ENCODE measurements at places on chromosomes 6 and 20.

DNA sequence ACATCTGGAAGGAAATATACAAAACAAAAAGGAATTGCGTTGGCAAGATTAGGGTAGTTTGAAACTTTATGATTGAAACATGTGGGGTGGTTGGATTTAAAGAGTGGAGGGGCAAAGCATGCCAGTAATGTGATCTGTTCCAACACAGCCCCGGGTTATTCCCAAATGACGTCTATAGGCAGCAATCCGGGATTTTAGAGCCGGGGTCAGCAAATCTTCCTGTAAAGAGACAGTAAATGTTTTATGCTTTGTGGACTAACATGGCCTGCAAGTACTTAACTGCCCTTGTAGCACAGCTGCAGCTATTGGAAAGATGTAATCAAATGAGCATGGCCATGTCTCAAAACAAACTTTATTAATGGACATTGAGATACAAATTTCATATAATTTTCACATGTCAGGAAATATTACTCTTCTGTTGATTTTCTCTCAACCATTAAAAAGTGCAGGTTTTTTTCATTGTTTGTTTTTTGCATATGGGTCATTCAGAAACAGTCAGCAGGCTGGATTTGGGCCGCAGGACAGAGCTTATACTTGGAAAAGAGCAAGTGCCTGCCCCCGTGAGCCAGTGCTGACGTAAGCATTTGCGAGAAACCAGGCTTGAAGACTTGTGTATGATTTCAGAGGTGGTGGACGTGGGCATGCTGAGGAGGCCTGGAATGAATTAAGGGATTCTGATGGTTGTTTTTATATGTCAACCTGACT, 136.5 kb downstream of the DOK5 start:
- DNase-seq, result no peak

GRCh38 chr6:31121131-31121790, 1.0 kb upstream of the CDSN start:
- no peak for DNase-seq

GRCh38 chr20:39800111-39800510, 838.0 kb downstream of the DHX35 start:
- no peak for DNase-seq

- DNase-seq, result no peak
Measured at GRCh38 chr20:19049514-19049913, 162.9 kb upstream of the SLC24A3 start.

DNA sequence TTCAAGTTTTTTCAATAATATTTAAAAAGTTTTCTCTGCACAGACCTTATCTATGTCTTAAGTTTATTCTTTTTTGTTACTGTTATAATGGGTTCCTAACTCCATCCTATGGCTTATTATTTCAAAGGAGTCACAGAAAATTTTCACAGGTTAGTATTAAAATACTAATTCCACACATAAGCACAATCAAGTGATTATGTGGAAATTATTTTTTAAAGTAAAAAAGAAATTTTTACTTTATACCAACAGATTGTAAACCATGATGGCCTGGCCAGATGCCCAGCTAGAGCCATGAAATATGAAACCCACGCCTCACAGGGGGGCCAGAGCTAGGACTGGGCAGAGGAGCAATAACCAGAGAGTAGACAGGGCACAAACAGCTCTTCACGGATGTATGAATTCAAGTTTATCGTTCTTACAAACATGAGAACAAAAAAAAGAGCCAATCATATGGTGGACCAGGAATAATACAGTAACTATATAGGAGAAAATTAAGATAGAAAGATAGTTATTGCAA, 34.0 kb downstream of the NUDT3 start:
- DNase-seq, result no peak

GRCh38 chr6:44034391-44034861, 92.8 kb downstream of the MRPL14 start:
- no peak for DNase-seq

DNA sequence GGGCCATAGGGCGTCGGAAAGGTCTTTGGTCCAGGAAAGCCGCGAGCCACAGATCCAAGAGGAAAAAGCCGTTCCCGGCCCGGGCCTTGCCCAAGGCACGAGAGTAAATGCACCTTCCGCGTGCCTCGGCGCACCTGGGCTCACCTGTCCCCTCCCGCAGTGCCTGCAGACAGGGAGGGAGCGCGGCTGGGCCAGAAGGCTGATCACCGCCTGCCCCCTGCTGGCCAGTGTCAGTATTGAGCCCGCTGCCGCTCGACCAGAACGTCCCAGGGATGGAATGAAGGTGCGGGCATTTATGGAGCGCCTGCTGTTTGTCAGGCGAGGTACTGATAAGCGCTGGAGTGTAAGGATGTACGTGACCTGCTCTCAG, 679 bp upstream of the LPIN3 start:
- DNase-seq, result peak; percentile 90

DNA sequence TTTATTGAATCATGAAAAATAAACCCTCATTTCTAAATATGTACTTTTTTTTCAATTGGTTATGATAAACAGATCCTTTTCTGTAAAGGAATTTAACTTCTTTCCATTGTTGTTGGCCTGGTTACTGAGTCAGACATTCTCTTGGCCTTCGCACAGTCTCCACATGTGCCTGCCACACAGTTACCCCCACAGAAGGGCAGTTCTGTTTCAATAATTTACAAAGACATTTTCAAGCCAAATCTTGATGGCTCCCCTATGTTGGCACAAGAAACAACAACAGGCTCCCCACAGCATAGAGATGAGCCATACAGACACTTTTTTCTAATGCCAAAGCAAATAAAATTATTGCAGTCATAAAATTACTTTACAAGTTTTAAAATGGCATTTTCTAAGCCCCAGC, 55.6 kb upstream of the BEND6 start:
- DNase-seq, result no peak

- DNase-seq, result no peak
Measured at GRCh38 chr6:11604215-11604614, 66.7 kb downstream of the TMEM170B start.

DNA sequence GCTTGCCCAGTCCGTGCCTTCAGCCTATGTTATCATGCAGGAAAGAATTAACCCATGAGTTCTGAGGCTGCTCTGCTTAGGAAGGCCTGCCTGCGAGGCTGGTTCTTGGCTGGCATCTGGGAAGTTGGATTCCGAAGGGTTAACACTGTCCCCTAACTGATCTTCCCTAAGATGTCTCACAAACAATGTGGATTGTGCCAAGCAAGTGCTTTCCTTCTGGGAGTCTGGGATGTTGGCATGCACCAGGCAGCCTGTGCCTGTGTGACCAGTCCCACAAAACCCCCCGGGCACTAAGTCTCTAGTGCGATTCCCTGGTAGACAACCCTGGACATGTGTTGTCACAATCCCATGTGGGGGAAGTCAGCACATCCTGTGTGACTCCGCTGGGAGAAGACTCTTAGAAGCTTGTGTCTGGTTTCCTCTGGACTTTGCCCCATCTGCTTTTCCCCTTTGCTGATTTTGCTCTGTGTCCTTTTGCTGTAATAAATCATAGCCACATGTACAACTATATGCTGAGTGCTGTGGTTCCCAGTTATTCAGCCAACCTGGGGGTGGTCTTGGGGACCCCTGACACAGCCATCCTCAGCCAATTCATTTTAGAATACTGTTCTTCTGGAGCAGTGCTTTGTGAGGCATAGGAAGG, 83.8 kb downstream of the SLC22A23 start:
- DNase-seq, result no peak

DNA sequence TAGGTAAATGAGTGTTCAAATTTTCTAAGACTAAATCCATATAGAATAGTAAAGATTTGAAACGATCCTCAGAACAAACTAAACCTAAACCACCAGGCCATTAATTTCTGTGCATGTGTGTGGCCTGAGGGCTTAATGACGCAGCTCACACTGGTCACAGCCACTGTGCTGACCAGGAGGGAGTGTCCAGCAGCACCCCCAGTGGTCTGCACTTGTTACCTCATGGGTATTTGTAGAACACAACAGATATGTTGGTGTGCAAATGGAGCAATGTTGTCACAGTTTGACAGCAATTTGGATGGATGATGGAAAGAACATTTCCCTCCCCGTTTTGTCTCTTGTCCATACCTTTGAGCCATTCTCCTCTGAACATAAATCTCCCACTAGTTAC, 122.4 kb upstream of the EXOC2 start:
- no peak for DNase-seq

DNA sequence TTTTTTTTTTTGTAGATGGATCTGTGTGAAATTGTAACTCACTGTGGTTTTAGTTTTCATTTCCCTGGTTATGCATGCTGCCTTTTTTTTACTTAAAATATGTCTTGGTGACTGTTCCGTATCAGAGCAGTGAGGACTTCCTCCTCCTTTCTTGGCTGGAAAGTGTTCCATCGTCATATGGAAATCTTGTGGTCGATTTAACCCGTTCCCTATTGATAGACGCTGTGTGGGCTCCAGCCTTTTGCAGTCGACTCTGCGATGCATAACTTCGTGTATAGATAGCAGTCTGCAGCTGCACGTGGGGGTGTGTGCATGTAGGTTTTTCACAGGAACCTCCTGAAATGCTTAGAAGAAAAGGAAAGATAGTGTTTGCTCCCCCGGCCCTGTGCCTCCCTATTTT, 28.1 kb upstream of the PNPLA1 start:
- DNase-seq, result no peak

DNA sequence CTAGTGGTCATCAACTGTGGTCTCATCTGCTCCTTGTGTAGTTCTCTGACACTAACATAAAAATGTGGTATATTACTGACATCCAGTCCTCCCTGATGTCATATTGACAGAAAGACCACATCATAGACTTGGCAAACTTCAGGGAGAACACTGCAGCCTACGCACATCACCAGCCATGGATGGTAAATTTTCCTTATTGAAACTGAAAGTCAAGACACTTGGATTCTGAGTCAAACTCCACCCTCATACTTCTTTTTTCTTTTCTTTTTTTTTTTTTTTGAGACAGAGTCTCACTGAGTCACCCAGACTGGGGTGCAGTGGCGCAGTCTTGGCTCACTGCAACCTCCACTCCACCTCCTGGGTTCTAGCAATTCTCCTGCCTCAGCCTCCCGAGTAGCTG, 25.4 kb downstream of the NDRG3 start:
- DNase-seq, result no peak

DNA sequence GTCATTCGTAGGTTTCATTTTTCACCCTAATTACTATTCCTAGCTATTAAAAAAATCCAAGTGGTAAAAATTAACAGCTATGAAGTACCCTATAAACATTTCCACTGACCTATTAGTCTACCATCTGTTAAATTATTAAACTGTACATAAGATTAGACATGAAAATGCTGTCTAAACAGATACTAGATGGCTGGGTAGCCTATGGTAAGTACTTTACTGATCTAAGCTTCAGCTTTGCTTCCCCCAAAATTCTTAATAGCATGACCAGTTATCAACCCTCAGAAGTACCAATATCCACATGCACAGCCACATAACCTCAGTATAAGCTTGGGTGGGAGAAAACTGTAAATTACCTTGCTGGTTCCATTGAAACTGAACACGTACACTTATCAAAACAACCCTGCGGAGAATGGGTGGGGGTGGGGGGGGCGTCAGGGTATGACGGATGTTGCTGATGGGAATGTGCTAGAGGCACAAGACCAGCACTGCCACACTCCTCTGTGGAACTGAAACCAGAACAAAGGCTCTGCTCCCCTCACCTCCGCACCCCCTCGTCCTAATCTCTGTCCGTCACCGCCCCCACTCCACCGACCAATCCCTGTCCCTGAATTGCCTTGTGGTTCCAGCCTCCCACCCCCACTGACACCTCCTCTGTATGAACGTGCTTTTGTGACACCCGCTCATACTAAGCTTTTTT, 45.3 kb downstream of the B4GALT5 start:
- peak; percentile 48 for DNase-seq

- no peak for DNase-seq
Measured at GRCh38 chr20:18057101-18057993, at the start of gene OVOL2. Gene OVOL2, minus strand, starts transcription at chr20:18057916. Its CDS starts 282 bp downstream, at chr20:18057634.

GRCh38 chr20:14672066-14672465, 334.7 kb upstream of the FLRT3 start:
- no peak for DNase-seq

GRCh38 chr6:114524081-114524480, 181.3 kb upstream of the HS3ST5 start:
- no peak for DNase-seq

- no peak for DNase-seq
Measured at GRCh38 chr6:133890711-133891148, 1.8 kb downstream of the TCF21 start.

DNA sequence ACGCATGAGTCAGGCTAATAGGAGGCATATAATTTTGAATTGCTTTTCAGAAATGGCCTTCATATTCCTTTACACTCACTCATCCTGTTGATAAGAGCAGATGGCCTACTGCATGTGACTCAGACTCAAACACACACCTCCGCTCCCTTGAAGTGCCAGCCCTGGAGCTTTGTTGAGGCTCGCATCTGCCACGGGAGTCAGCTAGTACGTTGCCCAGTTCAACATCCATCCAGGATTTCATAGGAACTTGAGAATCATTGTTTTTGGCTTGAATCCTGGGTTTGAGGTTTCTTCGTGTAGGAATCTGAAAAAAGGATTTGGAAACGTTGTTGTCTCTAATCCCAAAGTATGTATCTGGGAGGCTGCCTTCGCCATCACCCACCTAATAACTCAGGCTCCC, 87.4 kb upstream of the JAG1 start:
- no peak for DNase-seq

DNA sequence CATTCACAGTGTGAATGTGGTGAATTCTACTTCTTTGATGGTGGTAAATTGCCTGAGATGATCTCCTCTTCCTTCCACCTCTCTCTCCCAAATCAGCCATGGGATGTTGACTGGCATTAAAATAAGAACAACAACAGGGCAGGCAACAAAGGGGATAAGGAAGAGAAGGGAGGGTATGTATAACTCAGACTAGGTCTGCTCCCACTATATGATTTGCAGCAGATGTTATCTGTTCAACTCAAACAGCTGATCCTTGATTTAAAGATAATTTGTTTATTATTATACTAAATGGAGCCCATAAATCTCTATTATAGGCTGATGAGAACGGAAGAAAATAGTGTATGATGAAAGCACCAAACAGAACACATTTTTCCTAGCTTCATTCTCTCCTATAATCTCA, 262.0 kb downstream of the BTBD3 start:
- no peak for DNase-seq

GRCh38 chr6:138264372-138264880, 46.1 kb upstream of the PBOV1 start:
- no peak for DNase-seq

DNA sequence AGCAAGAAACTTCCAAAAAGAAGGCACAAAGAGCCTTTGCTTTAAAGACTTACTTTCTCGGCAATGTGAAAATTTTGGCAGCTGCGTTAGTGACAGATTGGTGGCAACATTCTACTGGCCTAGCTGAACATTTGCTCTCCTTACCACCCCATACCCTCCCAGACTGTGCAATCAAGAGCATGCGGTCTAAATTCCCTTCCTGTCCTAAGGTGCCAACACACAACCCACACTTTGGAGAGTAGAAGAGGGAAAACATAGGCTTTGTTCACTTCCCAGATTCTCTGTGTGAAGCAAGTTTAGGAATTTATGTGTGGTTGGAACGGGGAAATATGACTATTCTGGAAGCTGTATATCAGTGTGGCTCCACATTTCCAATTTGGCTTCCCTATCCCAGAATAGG, 29.8 kb upstream of the NEDD9 start:
- DNase-seq, result no peak
